ENCODE measurements at places on chromosomes 11 and 22. TPM values are rescaled to one million over a fixed set of nuclear protein-coding genes. Genes with fewer than 3 reads are reported as not detected.

Gene MMP10
- total RNA-seq, result 7.3 TPM

DNA sequence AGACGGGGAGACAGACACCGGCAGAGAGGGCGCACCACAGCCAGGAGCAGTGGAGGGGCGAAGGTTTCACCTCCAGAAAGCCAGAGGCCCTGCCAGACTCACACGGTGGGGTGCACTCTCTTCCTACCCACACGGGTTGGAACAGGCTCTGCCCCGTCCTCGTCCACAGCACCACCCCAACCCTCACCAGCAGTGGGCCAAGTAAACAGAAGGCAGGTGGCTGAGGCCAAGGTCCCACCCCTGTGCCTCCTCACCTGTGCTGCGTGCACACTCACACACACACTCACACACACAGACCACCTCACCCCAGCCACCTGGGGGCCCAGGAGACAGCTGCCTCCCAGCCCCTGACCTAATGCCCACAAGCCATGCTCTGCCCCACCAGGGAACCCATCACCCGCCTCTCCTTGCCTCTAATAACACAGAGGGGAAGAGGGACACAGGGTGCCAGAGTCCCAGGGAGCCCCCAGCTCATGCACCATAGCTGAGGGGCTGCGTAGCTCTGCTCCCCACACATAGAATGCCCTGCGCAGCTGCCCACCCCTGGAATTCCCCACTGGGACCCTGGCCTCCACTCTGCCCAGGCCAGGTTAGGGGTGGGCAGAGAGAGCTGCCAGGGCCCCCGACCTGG is 3.1 kb downstream of the CYB5R3 start:
- DNase-seq, result no peak

- DNase-seq, result no peak
These were observed 75.2 kb downstream of the DHCR7 start for GRCh38 chr11:71372693-71373657.

Gene IGLL1
- total RNA-seq, result not detected

Gene TSPAN32
- not detected for total RNA-seq

GRCh38 chr11:122138744-122139594 is 23.0 kb upstream of the BLID start:
- DNase-seq, result no peak

Data from dermis blood vessel endothelial cell (primary cell).